ENCODE measurements at places on chromosomes 12 and 14.

- DNase-seq, result no peak
Observed at GRCh38 chr12:52604859-52605258, 3.6 kb upstream of the KRT72 start.

DNA sequence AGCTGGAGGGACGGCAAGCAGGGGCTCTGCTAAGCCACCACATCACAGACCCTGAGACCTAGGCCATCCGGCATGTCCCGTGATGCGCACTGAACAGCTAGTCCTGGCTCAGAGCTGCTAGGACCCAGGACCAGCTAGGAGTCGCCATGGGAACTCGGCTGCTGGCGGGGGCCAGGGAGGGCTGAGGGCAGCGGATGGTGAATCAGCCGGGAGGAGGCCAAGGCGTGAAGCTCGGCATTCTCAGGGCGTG, 5.1 kb downstream of the AHNAK2 start:
- no peak for DNase-seq

GRCh38 chr12:19351346-19351745, 87.9 kb upstream of the AEBP2 start:
- no peak for DNase-seq

GRCh38 chr12:6115389-6115788, 9.1 kb downstream of the VWF start:
- DNase-seq, result no peak

DNA sequence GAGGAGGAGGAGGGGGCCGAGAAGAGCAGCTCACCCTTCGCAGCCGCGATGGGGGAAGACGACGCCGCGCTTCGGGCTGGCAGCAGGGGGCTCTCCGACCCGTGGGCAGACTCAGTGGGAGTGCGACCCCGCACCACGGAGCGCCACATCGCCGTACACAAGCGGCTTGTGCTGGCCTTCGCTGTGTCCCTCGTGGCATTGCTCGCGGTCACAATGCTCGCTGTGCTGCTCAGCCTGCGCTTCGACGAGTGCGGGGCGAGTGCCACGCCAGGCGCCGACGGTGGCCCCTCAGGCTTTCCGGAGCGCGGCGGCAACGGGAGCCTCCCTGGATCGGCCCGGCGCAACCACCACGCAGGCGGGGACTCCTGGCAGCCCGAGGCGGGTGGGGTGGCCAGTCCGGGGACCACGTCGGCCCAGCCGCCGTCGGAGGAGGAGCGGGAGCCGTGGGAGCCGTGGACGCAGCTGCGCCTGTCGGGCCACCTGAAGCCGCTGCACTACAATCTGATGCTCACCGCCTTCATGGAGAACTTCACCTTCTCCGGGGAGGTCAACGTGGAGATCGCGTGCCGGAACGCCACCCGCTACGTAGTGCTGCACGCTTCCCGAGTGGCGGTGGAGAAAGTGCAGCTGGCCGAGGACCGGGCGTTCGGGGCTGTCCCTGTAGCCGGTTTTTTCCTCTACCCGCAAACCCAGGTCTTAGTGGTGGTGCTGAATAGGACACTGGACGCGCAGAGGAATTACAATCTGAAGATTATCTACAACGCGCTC, 745 bp downstream of the TRHDE start:
- no peak for DNase-seq

GRCh38 chr14:68958553-68958952, 20.5 kb downstream of the ACTN1 start:
- DNase-seq, result no peak

- no peak for DNase-seq
Observed at GRCh38 chr14:49016381-49016780, 569.8 kb downstream of the RPS29 start.

GRCh38 chr12:27163048-27163715, 80.8 kb upstream of the C12orf71 start:
- no peak for DNase-seq

GRCh38 chr12:2251526-2252209, 198.9 kb downstream of the CACNA1C start:
- no peak for DNase-seq

DNA sequence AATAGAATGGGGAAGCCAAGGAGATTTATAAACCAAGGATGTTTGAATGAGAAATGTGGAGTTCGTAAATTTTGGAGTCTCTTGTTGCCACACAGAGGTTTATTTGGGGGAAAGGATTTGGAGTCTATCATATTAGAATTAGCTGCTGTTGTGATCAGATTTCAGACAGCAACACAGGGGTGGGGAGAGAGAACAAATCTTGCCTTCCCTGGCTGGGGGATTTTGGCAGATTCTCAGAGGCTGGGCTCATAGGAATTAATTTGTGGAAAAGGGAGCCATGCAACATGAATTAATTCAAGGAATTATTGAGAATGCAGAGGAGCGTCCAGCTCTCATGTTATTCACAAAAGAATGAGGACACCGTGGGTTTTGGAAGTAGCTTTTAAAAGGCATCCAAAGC, 73.9 kb upstream of the PRMT8 start:
- DNase-seq, result no peak

- no peak for DNase-seq
Observed at GRCh38 chr14:30651937-30652336, 29.8 kb downstream of the SCFD1 start.

- no peak for DNase-seq
Observed at GRCh38 chr12:20439626-20440025, 71.3 kb downstream of the PDE3A start.

- DNase-seq, result no peak
Observed at GRCh38 chr14:104461676-104462449, 117.7 kb upstream of the C14orf180 start.

DNA sequence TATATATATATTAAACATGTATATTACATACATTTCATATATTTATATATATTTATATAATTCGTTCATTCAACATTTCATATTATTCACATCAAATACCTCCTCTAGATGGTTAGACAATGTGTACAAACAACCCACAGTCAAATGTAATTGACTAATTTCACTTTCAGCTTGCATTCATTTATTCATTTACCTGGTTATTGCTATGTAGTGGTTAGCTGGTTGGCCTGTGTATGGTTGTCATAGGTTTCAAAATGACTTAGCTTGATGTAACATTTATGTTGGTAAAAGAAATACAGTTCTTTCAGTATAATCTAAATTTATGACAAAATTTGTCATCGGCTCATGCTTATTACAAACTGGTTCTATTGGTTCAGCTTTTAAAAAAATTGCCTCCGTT, 389 bp downstream of the OR4K13 start:
- no peak for DNase-seq

DNA sequence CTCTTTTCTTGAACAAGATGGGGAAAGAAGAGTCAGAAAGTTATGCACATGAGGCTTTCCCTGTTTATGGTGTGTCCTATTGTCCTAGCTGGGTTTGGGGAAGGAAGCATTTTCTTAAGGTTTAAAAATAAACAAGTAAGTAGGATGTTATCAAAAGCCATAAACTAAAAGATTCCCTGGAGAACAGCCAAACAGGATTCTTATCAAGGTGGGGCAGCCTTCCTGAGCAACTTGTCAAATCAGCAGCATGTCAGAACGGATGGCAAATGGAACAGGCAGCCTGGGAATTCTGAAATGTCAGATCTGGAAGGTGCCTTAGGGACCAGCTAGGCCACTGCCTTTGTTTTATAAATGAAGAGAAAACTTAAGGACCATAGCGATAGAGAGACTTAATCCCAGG, 152.2 kb upstream of the RGS6 start:
- no peak for DNase-seq
